ENCODE measurements at places on chromosomes 2 and 18.

GRCh38 chr18:79556829-79557585, 122.6 kb upstream of the CTDP1 start:
- no peak for DNase-seq

DNA sequence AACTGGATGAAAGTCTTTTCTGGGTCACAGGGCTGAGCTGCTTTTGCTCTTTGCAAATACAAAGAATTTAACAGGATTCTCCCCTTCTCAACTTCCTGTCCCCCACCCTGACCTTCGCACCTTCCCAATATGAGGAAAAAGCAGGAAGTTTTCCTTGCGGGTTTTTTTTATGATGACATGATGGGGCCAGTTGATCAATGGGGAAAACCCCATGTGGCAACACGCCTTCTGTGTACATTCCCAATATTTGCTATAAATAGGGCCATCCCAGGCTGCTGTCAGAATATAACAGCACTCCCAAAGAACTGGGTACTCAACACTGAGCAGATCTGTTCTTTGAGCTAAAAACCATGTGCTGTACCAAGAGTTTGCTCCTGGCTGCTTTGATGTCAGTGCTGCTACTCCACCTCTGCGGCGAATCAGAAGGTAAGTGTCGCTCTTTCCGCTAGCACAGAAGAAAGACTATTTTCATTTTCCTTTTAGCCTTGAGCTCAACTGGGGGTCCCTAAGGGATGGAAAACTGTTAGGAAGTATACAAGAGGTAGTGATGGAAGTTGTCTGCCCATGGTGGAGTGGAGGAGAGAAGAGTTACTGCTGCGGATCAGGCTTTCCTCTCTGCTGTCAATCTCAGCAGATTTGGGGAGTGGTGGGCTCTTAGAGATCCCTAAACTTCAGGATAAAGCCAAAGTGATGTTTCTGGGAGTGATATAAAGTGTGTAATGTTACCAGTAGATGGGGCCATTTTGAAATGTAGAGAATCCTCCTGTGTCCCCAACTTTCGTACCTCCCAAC, at the start of gene CCL20:
Gene CCL20, plus strand, starts transcription at position 281 of the 792 bp plus-strand sequence. Its CDS starts 70 bp downstream, at position 351.
- DNase-seq = no peak

DNA sequence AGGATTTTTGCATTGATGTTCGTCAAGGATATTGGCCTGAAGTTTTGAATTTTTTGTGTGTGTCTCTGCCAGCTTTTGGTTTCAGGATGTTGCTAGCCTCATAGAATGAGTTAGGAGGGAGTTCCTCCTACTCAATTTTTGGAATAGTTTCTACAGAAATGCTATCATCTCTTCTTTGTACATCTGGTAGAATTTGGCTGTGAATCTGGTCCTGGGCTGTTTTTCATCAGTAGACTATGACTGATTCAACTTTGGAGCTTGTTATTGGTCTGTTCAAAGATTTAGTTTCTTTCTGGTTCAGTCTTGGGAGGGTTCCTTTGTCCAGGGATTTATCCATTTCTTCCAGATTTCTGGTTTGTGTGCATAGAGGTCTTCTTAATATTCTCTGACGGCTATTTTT, 166.7 kb downstream of the ST6GAL2 start:
- DNase-seq = no peak

DNA sequence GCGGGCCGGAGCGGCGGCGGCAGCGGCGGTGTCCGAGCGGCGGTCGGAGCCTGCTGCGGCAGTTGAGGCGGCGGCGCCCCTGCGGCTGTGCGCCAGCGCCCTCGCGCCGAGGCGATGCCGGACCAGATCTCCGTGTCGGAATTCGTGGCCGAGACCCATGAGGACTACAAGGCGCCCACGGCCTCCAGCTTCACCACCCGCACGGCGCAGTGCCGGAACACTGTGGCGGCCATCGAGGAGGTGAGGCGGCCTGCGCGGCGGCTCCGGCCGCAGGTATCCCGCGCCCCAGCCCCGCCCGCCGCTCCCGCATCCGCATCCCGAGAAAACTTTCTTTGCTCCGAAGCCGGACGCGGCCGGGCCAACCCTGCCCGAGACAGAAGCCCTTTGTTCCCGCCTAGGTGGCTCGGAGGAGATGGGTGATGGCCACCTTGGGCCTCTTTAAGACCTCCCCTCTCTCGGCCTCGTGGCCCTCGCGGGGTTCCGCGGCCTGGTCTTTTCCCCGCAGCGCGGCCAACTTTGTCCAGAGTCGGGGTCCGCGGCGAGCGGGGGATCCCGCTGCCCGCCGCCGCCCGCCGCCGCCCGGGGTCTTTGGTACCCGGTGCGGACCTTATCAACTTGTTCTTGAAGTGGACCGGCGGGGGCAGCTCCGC, 504 bp downstream of the ASAP2 start:
- DNase-seq = no peak
